ENCODE measurements at places on chromosomes 5 and 9.

DNA sequence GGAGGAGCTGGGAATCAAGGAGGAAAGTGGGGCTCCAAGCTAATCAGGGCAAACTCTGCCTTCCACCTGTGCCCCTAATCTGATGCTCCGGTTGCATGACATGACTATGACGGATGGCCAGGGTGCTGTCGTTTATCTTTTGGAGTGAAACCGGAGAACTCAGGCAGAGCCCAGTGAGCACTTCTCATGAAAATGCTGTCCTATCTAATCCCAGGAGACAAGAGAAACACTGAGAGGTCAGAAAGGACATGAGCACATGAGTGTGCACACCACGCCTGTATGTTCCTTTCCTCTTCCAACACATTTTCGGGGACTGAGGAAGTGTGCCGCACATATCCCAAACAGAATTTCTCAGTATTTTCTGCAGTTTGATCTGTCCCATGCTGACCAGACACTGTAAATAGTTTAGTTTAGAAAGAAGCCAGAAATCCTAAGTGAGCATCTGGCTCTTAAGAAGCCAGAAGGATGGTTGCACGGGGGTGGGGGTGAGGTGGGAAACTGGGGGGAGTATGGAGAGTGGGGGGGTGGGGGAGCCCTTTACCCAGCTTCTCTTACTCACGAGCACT, 217.1 kb downstream of the TSSK1B start:
- DNase-seq, result no peak

DNA sequence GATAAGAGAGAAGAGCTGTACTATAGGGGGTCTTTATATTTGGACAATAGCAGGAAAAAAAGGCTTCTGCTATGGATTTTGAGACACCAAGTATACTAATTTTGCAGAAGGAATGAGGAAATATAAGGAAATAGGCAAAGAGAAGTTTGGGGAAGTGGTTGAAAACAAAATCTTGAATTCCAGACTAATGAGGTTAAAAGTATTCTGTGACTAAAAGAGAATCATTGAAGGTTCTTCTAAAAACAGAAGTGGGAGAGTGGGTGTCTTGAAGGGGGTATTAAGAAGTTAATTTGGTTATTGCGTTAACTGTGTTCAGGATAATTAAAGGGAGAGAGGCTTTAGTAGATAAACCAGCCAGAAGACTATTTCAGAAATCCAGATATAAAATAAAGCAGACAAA, 148.7 kb downstream of the RFK start:
- no peak for DNase-seq

DNA sequence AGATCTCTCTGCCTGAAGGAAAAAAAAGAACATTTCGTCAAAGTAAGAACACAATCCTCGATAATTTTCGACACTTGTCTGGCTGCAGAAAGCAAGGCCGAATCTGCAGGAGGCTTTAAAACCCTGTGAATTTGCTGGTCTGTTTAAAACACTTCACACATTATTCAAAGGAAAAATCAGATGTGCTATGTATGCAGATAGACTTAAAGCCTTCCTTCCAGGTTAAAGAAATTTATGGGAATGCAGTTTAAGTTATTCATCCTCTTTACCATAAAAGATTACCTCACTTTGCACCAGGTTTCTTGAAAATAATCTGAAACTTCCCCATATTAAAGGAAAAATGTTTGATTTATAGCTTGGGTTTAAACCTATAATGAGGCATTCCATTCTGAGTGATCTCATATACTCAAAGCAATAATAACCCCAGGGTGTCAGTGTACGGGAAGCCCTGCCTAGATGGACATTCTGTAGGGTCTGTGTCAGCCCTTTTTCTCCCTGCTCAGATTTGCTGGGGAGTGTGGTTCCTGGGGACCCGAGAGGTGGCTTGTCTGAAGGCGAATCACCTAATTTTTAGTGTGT, 323.5 kb upstream of the SLC24A2 start:
- DNase-seq, result no peak

- DNase-seq, result no peak
Measured at GRCh38 chr5:92613546-92613945, 967.5 kb downstream of the NR2F1-AS1 start.

GRCh38 chr9:7871977-7872730, 72.6 kb upstream of the DMAC1 start:
- no peak for DNase-seq

DNA sequence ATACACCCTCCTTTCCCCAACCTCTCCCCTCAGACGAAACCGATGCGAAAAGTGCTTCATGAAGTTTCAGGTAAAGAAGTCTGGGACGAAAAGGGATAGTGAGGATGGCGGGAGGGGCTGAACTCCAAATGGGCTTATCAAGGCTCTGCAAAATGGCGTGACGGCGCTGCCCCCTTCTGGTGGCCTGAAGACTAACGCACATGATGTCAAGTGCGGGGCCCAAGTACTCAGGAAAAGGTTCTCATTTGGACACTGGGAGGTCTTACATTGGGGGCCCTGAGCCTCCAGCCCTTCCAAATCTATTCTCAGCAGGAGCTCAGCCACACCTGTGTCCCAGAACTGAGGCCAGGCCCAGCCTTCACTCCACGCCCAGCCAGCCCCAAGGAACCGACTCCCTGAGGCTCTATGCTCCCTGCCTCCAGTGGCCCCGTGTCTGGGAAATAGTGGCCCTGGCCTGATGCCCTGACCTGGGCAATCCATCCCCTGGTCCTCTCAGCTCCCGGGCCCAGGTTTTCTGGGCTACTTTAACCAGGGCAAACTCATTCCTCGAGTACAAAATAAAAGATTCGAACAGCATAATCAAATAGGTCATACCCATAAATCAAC, 119.9 kb downstream of the KCNIP1 start:
- DNase-seq, result no peak

DNA sequence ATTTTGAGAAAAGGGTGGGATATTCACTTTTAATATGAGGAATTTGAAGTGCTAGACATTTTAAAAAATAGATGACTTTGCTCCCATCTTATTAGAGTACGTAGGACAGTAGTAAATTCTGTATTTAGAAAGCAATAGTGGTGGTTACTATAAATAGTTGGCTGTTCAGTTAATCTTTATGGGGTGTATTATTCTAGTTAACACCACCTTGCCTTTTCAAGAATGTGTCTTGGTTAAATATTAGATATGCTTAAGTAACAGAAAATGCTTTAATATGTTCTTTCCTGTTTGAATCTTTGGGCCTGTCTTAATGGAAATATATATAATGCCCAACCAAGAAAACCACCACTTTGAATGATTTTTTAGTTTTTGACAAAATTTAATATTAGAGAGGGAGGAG, 608.7 kb upstream of the FAM174A start:
- DNase-seq, result no peak

- DNase-seq, result no peak
Measured at GRCh38 chr9:36862206-36863145, 171.6 kb downstream of the PAX5 start.

DNA sequence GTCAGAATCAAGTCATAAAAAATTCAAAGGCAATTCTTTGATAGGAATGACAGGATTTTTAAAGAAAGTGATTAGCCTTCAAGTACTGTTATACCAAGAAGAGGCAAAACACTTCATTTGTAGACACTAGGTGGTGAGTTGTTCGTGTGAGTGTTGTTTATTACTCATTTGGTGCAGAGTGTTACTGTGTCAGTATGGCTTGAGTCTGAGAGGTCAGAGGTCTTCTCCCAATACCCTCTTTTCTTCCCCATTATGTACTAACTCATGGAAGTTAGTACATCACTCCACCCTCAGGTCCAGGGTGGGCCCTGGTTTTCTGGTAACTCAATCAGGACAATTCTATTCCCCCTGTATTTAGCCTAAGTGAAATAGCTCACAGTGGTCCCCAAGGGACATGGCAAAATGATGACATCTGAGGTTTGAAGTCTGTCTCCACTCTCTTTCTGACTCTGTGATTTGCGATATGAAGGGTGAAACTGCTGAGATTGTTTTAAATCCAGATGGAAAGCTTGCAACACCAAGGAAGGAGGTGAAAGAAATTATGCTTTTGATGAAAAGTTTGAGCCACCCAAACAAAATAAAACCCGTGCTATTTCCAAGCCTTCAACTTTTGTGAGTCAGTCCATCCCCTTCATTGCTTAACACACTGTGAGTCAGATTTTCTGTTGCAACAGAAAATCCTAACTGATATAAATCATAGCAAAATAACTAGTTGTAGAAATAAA, 56.8 kb downstream of the NUDT12 start:
- no peak for DNase-seq

- DNase-seq, result no peak
Measured at GRCh38 chr5:96901384-96901783, 25.1 kb downstream of the ERAP2 start.

DNA sequence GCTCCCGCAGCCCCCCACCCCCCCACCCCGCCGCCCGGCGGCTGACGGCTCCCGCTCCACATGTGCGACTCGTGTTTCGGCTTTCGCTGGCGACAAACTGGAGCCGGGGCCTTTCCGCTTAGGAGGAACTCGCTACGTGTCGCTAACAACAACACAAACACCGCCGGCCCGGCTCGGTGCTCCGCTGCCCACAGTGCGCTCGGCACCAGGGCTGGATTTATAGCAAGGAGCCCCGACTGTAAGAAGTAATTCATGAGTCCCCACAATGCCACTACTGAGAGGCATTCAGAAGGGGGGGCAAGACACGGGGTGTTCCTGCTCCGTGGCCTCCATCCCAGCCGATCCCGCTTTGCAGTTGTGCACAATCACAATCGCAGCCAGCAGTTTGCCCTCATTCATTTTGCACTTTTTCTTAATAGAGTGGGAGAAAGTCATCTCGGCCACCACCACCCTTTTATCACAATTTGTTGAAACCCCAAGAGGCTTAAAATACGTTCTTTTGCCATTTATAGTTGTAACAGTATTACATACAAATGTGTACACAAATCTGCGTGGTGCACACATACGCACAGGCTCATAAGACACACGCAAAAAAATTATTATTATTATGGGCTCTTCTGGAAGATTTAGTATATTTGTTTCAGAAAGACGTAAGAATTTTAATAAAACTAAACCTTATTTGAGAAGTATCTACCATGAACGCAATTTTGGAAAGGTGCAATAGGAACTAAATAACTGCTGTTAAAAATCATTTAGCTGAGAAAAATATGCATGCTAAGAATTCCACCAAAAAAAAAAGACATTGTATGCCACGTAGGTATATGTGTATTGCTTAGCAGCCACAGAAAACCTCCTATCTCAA, 48.1 kb downstream of the EBF1 start:
- no peak for DNase-seq

GRCh38 chr5:1036504-1037122, 28.0 kb downstream of the NKD2 start:
- DNase-seq, result no peak

DNA sequence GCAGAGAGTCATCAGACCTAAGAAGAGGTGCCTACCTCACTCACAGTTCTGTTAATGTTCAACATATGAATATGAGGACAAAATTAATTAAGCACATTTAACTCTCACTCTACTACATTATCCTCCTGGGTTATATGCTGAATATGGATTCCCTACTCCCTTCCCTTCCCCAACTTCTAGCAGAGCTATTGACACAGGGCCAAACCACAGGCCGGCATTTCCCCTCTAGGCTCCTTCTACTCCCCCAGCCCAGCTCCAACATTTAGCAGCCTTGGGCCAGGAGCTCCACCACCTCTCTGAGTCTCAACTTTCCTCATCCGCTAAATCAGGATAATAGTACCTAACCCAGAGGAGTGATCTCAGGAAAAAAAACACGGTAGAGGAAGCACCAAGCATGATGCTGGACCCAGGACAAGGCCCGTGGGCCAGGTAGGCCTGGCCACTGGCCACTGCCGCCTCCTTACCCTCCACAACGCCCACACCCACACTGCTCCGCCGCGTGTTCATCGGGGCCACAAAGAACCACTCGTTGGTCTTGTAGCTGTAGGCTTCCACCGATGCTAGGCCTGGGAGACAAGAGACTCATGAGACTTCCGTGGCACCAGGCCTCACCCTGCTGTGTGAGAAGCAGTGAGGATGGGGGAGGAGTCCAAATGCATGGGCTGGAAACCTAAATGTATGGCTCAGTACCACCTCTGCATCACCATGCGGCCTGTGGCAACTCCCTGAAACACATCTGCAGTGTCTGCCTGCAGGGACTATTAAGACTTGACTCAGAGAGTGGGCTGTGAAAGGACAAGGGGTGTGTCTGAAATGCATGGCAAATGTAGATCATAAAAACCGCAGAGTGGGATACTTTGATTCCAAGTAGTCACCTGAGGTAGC, 98.8 kb downstream of the KLHL3 start:
- no peak for DNase-seq

- DNase-seq, result no peak
Measured at GRCh38 chr9:74645007-74645639, 148.0 kb downstream of the RORB start.

DNA sequence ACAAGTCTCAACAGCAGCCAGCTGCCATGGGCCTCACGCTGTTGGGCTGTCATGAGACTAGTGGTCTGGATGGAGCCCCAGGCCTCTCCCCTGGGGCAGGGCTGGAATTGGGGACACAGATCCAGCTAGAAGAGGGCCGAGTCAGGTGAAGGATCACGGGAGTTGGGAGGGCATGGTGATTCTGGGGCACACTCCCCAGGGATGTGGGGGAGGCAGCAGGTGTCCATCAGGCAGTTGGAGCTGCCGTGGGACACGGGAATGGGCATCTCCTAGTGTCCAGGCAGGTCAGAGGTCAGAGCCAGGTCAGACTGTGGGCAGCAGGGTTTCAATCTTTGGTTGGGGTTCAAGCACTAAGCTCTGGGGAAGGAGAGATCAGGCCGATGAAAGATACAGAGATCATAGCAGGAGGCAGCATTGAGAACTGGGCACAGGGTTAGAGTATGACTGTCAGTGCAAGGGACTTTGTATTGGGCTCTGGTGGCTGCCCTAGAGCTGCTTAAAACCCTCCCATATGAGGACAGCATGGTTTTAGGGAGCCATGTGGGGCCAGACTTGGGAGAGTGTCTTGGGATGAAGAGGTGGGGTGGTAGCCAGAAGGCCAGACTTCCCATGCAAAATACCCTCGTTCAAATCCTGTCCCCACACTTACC, 59.2 kb downstream of the ARHGEF37 start:
- DNase-seq, result no peak

GRCh38 chr5:57408714-57409113, 73.9 kb downstream of the ACTBL2 start:
- no peak for DNase-seq

DNA sequence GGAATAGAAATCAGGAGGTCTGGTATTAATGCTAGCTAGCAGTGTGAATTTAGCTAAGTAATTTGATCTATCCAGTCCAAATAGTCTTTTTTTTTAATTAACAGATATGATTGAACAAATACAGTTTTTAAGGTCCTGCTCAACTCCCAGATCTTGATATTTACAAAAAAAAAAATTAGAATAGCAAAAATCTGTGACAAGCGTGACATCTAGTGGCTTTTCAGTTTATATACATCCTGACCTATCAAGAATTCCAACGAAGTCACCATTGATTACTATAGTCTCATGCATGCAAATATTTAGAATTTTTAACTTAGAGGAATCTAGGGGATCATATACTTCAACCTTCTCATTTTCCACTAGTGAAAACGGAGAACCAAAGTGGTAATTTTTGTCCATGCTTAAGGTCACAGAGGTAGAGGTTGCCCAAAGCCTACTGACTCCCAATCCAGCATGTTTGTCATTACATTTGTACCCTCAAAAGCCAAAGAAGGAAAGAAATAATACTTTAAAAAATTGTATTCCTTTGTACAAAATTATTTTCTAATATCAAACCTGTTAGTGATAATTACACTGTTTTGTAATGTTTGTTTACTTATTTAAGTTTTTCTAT, 17.6 kb upstream of the TARS1 start:
- no peak for DNase-seq

- no peak for DNase-seq
Measured at GRCh38 chr5:150057052-150057451, 29.3 kb downstream of the CSF1R start.
